Naive thymus-derived CD8-positive, alpha-beta T cell (primary cell): ENCODE measurements at places on chromosomes 12 and 14. TPM values are rescaled to one million over a fixed set of nuclear protein-coding genes. Genes with fewer than 3 reads are reported as not detected.

The CBLN3 gene
- total RNA-seq: 3.9 TPM

The SYT1 gene
- total RNA-seq: not detected

The IFNG gene
- not detected for total RNA-seq

GRCh38 chr14:55370883-55371455, 40.7 kb downstream of the ATG14 start:
- peak overlapping the region; percentile 48 for H3K27ac ChIP-seq
- no peak for DNase-seq
- H3K27me3 ChIP-seq: no peaks in the 10 kb centered on the region
- no peak overlapping the region for H3K4me3 ChIP-seq
- H3K36me3 ChIP-seq: peaks cover 64% of the 10 kb centered on the region

The P2RX2 gene
- total RNA-seq: not detected

DNA sequence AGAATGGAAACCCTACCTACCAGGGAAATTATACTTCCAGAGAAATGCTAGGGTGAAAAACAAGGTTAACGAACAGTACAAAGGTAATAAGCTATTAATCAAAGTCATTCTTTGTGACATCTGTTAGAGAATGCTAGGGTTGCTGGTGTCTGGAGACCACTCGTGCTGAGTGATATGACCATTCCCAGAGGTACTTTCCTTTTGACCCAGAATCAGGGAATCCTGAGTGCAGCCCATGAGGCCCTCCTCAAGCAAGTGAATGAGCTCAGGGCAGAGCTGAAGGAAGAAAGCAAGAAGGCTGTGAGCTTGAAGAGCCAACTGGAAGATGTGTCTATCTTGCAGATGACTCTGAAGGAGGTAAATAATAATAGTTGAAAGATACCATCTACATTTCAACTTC, 31.7 kb downstream of the RPGRIP1 start:
- H3K27ac ChIP-seq: no peak overlapping the region
- H3K4me3 ChIP-seq: no peak overlapping the region
- H3K36me3 ChIP-seq: no peaks in the 10 kb centered on the region
- DNase-seq: no peak
- H3K4me1 ChIP-seq: peaks cover 24% of the 10 kb centered on the region
- H3K27me3 ChIP-seq: no peaks in the 10 kb centered on the region

The FGF6 gene
- not detected for total RNA-seq

- H3K4me1 ChIP-seq: peaks cover 26% of the 10 kb centered on the region
- H3K36me3 ChIP-seq: peaks cover 3% of the 10 kb centered on the region
- no peak overlapping the region for H3K27ac ChIP-seq
- peak overlapping the region; percentile 83 for H3K4me3 ChIP-seq
- no peak for DNase-seq
- H3K27me3 ChIP-seq: peaks cover 69% of the 10 kb centered on the region
These were observed 1.4 kb upstream of the KCNK13 start for GRCh38 chr14:90060312-90060964.

- H3K36me3 ChIP-seq: no peaks in the 10 kb centered on the region
- H3K4me3 ChIP-seq: no peak overlapping the region
- DNase-seq: no peak
- peaks cover 7% of the 10 kb centered on the region for H3K27me3 ChIP-seq
These were observed 59.3 kb upstream of the TMTC1 start for GRCh38 chr12:29843036-29843435.

The NUAK1 gene
- total RNA-seq: not detected

The CMKLR1 gene
- 0.83 TPM for total RNA-seq

The RBMS2 gene
- total RNA-seq: 4.7 TPM

DNA sequence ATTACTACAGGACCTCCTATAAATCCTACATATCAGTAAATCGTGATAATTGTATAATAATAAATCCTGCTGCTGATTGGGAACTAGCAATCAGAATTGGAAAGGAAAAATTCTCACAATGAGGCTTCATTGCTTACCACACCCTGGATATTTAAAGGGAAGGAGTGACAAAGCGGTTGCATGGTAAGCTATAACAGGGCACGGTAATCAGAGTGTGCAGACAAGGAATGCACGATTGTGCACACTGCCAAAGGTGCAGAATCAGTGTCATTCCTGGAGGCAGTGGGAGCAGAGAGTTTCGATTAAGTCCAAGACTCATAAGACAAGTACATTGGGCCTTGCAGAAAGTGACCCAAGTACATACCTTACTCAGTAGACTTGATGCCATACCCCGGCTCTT, 277.5 kb upstream of the NPAS3 start:
- no peak for DNase-seq
- H3K36me3 ChIP-seq: no peaks in the 10 kb centered on the region
- no peak overlapping the region for H3K27ac ChIP-seq
- H3K4me3 ChIP-seq: no peak overlapping the region

The ETFBKMT gene
- 1.9 TPM for total RNA-seq

The RASSF8 gene
- total RNA-seq: not detected

- peaks cover 10% of the 10 kb centered on the region for H3K4me1 ChIP-seq
- H3K36me3 ChIP-seq: no peaks in the 10 kb centered on the region
- no peak for DNase-seq
- H3K4me3 ChIP-seq: no peak overlapping the region
- H3K27ac ChIP-seq: no peak overlapping the region
These were observed 16.0 kb upstream of the KRT86 start for GRCh38 chr12:52258335-52258901.

GRCh38 chr12:69874606-69875005, 49.6 kb downstream of the MYRFL start:
- H3K27ac ChIP-seq: no peak overlapping the region
- H3K36me3 ChIP-seq: peaks cover 2% of the 10 kb centered on the region
- no peak overlapping the region for H3K4me3 ChIP-seq
- no peak for DNase-seq
- H3K4me1 ChIP-seq: peaks cover 4% of the 10 kb centered on the region

GRCh38 chr14:20855652-20856291, 35.4 kb upstream of the RNASE3 start:
- peaks cover 32% of the 10 kb centered on the region for H3K27me3 ChIP-seq
- no peaks in the 10 kb centered on the region for H3K4me1 ChIP-seq
- H3K36me3 ChIP-seq: no peaks in the 10 kb centered on the region
- H3K4me3 ChIP-seq: no peak overlapping the region

- H3K27me3 ChIP-seq: no peaks in the 10 kb centered on the region
- no peak overlapping the region for H3K4me3 ChIP-seq
- H3K36me3 ChIP-seq: no peaks in the 10 kb centered on the region
- no peak overlapping the region for H3K27ac ChIP-seq
These were observed 273.6 kb downstream of the AKAP6 start for GRCh38 chr14:32602699-32603098.

The CLEC2A gene
- total RNA-seq: not detected
